ENCODE measurements at places on chromosomes 2 and 18.

- DNase-seq, result no peak
These were observed 220.2 kb upstream of the CCDC68 start for GRCh38 chr18:55179425-55179824.

GRCh38 chr2:45672138-45672537 is 20.7 kb downstream of the PRKCE start:
- no peak for DNase-seq

- DNase-seq, result no peak
These were observed 34.2 kb downstream of the CERS6 start for GRCh38 chr2:168490015-168490874.

DNA sequence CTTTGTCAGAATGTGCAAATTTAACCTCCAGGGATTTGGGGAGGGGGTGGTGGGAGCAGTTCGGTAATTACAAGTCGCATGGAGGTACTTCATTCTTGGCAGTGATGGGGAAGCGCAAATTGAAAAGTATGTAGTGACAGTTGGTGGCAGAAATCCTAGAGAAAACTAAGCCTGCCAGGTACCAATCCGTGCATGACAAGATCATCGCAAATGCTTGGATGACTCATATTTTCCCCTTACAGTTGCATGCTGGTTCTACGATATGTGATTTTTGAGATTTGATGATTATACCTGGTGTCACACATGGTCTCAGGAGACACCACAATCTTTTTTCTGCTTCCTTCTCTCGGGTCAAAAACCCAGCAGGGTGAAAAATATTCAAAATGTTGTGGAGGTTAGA is 479.7 kb upstream of the ID2 start:
- DNase-seq, result no peak

- DNase-seq, result no peak
These were observed 141.6 kb downstream of the HDAC4 start for GRCh38 chr2:239259173-239259572.

DNA sequence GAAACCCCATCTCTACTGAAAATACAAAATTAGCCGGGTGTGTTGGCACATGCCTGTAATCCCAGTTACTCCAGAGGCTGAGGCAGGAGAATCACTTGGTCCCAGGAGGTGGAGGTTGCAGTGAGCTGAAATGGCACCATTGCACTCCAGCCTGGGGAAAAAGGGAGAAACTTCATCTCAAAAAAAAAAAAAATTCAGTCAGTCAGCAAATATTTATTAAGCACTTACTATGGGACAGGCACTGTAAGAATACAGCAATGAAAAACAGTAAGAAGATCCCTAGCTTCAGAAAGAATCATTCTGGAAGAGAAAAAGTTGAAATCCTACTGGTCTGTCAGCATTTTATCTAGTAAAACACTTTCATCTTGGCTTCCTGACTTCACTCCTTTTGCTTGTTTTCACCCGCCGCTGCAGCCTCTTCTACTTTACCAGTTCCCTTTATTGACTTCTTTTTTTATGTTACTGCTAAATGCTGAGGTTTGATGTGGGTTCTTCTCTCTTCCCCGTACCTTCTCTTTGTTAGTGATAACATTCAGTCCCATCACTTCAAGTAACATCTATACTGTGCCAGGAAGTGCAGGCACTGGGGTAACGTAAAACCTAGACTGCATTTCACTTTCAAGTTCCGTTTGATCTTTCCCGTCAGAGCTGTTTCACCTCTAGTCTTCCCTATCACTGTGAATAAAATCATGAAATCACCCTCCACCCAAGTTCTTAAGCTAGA is 10.8 kb upstream of the TAF4B start:
- DNase-seq, result no peak

GRCh38 chr2:165825041-165825440 is 31.0 kb upstream of the GALNT3 start:
- DNase-seq, result no peak

- DNase-seq, result no peak
These were observed 103.3 kb downstream of the ST6GAL2 start for GRCh38 chr2:106782681-106783080.

DNA sequence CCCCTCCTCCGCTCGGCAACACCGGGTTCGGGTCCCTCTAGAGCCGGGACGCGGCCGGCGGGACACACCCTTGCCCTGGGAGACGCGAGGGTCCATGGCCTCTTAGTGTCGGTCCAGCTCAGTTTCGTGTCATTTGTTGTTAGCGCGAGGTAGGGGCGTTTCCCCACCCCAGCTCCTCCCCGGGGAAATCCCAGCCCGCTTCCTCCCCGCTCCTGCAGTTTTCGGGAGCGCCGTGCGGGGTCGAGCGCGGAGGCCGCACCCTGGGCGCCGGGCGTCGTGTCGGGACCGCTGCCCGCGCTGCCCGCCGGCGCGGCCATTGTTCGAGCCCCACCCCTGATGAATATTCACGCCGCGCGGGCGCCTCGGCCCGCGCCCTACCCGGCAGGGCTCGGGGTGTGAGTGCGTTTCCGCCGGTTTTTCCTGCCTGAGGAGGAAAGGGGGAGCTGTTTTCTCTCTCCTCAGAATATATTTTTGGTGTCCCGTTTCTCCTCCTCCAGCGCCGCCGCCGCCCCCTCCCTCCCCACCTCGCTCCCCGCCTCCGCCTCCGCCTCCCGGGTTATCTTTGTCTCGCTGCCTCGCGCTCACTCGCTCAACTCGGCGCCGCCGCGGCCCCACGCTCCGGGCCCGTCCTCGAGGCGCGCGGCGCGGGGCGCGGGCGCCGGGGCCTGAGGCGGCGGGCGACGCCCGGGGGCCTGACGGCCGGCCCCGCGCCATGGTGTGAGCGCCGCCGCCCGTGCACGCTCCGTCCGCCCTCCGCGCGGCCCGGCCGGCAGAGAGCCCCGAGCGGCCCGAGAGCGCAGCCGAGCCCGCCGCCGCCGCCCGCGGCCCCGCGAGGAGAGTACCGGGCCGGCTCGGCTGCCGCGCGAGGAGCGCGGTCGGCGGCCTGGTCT is at the start of gene MAP4K4:
MAP4K4 (plus strand) TSS at position 584 of the 890 bp plus-strand sequence. CDS start 374 bp downstream, outside the sequence.
- DNase-seq, result peak; percentile 41

DNA sequence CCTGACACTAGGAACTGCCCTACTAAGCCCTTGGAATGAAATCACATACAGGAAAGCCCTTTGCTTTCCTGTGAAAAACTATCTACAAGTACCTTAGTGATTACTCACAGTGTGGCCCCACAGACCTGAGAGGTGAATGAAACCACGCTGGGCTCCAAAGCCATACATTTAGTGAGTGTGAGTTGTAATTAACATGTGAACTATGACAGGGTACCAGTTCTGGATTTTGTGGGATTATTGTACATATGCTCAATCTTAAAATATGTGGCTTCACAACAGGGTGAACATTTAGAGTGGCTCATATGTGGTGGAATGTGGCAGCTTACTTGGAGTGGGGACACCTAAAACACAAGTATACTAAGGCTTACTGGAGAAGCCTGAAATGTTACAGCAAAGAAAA is 12.3 kb downstream of the KCTD1 start:
- DNase-seq, result no peak

DNA sequence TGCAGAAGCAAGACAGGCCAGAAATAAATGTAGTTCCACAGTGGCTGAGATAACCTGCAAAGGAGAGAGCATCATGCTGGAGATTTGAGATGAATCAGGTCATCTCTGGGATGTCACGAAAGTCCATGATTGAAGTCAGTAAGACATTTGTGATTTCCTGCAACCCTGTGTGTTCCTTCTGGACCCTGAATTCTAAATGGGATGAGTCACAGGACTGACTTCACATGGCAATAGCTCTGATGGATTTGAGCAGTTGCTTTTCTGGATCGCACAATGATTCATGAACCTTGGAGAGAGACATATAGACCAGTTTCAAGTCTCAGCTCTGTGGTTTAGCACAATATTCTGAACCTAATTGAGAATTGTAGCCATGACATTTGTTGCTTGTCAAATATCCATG is 102.9 kb downstream of the TSN start:
- no peak for DNase-seq

DNA sequence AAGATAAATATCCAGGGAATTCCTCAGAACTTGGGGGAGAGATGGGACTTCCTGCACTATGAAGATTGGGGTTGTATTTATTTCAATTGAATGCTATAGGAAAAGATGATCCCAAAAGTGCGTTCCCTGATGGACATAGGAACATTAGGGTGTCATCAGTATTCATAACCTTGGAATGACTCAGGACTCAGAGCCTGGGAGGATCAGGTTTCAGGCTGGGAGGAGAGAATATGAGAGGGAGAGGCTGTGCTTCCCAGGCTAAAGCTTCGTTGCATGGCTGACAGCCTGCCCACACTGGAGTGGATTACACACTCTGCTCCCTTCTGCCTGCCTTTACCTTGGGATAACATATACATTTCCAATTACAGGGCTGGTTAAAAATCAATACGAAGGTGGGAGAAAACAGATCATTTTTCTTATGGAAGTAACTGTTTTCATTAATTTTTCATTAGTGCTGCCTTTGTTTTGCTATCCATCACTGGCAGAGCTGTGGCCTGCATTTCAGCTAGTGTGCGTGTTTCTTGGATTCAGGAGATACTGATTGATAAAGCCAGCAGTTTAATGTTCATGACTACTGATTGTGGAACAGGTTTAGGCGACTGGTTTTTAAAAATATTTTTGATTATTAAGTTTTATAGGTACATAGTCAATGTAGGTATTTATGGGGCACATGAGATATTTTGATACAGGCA is 118.7 kb downstream of the KCTD1 start:
- DNase-seq, result no peak

- DNase-seq, result no peak
These were observed 92.5 kb downstream of the ZFP36L2 start for GRCh38 chr2:43133708-43134570.

DNA sequence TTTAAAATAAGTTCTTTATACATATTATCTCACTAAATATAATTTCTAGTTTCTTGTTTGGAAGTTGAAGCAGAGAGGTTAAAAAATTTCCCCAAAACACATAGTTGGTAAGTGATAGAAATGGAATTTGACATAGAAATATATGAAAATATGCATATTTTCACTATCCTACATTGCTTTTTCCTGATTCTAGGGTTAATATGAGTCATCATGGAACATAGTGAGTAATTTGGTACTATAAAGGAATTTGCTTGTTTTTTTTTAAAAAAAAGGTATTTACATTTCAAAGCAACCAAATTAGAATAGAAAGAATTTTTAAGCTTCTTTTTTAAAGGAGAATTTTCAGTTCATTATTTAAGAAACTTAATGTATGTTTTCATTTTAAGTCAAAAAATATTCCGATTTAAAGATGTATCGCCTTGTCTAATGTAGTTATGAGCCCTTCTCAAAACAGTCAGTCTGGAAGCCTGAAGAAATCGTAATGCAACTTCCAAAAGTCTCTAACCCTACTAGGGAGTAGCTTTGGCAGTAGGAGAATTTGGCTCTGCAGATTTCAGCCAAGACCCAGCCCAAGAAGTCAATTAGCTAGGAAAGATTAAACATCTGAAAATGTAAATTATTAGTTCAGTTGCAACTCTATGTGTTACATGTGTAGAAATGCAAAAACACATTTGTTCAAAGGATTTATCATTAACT is 147.3 kb downstream of the RDH14 start:
- no peak for DNase-seq

DNA sequence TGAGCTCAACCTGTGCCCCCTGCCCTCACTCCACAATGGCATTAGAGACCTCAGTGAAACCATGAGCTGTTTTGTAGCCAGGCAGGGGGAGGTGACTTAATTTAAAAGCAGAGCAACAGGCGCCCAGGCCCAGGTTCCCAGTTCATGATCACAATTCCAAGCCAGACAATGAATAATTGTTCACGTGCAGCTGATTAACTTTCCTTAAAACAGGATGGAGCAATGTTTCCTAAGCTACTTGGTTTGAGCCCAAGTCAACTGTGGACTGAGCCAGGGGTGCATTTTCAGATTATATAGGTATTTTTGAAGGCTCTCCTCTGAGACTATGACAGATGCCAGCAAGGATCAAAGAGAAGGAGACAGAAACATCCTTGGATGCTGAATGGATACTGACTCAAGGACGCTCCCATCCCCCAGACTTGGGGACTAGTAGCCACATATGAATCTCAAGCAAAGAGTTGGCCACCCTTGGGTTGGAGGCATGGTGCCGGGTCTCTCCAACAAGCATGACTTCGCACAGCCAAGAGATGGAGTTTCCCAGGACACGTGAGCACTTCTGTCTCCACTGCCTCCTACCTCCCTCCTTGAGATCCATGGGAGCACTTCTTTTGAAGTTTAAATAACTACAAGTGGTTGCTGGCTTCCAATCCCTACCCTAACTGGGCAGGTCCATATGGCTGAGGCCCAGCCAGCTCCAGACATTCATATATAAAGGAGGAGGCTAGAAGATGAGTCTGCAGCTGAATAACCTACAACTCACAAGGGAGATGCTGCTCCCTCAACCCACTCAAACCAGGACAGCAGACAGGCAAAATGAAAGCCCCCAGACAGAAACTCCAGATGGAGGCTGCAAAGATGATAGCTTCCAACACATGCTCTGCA is 12.7 kb downstream of the SMAD7 start:
- no peak for DNase-seq

DNA sequence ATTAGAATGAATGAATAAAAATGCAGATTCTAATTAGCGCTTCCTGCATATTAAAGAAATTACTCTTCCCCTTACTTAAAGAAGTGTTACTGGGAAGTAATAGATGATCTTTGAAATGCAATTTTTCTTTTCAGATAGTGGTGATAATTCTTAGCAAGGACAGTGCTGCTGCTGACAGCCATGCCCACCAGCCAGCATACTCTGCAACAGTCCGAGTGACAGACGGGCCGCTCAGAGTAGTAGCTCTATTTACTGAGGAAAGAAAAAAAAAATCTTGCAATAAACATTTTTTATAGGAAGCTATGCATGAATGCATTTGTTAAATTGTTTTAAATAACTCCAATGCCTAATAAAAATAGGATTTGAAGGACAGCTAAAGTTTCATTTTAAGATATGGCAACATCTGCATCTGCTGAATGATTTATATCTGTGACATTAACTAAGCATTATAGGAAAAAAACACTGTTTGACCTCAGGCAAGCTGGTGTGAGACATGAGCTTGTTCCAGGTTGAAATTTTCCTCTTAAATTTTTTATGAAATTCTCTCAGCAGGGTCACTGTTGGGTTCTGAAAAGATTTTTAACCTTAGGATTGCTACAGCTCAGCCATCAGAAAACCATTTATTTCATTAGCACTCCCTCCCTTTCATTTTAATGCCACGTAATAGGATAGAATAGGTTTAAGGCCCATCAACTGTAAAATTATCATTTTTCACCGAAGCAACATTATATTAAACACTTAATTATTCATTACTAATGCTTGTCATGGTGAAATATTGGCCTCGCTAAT is 393.8 kb downstream of the DCDC2C start:
- DNase-seq, result no peak
